ENCODE measurements at places on chromosomes 1 and 21.
A peak's percentile ranks its signal among the peaks of the same experiment; 100 is the strongest.

DNA sequence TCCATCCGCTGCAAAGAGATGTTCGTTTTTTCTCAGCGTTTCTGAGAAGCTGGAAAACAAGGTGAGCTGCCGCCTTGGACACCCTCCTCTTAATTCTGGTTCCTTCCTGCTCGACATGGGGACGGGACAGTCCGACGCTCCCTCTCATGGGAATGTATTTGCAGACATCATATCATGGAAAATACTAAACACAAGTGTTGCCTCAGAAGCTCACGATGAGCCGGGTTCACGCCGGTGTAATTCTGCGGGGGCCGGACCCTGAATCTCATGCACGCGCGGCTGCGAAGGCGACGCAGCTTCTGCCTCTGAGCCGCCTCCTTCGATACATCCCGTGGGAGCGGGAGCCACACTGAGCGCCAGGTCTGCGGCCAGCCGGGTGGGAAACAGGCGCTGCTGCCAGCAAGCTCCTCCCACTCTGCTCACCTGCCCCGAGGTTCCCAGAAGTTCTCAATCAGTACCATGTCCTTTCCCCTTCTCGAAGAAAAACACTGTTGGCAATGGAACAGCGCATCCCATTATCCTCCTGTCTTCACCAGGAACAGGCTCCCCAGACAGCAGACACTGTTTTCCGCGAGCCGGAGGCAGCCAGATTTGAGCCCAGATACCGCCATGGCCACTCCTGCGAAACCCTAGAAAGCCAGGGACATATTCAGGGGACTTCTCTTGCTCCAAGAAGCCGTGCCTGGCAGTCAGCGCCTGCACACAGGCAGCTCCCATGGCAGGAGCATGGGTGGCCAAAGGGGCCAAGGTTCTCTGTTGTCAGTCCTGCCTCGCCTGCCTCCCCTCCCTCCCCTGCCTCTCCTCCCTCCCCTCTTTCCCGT lies 98.0 kb downstream of the WDR4 start:
- no peak for DNase-seq

DNA sequence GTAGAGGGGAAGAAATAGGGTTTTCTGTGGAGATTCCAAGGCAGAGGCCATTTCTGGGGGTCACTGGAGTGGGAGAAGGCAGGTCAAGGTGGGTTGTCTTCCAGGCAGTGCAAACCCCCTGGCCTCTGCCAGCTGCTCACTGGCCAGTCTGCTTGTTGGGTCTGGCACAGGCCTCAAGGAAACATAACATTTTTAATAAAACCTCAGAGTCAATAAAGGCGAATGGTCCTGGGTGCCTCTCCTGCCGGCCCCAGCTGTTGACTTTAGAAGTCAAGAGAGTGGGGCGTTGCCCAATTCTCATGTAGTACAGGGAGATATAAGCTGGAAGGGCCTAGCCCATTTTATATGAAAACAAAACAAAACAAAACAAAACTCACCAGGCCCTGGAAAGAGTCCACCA lies 36.6 kb downstream of the RUNX3 start:
- DNase-seq = no peak

DNA sequence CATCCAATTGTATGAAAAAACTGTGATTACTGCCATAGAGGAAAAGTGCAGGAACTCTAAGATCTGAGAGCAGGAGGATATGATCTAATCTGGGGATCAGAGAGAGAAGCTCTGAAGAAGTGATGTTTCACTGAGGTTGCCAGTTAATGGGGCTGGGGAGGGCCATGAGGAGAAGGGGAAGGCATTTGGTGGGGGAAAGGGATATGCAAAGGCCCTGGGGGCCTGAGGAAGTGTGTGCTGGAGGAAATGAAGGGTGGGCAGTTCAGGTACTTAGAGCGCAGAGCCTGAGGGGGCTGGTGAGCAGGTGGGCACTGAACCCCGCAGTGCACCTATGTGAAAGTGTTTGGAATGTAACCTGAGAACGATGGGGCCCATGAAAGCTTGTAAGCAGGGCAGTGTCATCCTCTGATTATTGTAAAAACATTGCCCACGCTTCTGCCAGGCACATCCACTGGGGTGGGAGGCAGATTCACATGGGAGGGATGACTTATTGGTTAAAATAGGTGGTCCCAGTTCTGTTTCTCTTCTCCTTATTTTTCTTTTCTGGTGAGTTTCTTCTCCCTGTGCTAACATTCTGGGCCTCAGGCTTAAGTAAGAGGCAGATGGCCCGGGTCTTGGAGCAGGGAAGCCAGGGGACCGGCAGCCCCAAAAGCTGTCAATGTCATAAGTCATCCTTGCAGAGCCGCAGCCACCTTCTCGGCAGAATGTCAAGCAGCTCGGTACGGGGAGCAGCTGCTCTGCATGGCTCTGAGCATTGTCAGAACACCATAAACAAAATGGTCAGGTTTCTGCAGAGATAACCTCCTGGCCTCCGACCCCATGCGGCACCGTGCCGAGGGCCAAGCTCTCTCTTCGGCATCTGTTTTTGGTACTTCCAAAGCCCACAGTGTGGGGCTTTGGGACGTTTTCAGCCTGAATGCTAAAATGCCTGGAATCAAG lies 492.0 kb upstream of the VAMP3 start:
- DNase-seq = no peak

GRCh38 chr1:211381481-211382181 lies 55.0 kb downstream of the TRAF5 start:
- DNase-seq = no peak

GRCh38 chr1:193677874-193678273 lies 491.5 kb upstream of the B3GALT2 start:
- no peak for DNase-seq

DNA sequence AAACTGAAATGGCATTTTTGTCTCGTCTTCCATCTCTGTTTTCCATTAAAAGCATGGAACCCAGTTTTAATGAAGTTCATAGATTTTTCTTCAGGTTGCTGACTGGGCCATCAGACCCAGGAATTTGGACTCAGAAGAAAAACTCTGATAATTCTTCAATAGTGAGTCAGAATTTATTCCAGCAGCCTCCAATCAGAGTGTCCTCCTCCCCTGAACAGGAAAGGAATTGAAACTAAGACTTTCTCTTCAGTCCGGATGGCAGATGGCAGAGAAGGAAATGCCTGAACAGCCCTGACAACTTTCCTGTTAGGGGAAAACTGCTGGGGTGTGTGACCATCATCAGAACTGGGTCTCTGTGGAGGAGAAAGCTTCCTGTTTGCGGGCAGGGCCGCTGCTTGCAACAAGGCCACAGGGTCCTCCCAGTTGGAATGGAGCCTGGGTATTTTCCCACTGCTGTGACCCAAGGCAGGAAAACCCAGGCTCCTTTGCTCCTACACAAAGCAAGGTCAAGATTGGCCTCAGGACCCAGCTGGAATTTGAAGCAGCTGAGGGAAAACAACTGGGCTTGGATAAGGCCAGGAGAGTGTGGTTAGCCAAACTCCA lies 20.7 kb downstream of the CD34 start:
- DNase-seq = peak; percentile 86

DNA sequence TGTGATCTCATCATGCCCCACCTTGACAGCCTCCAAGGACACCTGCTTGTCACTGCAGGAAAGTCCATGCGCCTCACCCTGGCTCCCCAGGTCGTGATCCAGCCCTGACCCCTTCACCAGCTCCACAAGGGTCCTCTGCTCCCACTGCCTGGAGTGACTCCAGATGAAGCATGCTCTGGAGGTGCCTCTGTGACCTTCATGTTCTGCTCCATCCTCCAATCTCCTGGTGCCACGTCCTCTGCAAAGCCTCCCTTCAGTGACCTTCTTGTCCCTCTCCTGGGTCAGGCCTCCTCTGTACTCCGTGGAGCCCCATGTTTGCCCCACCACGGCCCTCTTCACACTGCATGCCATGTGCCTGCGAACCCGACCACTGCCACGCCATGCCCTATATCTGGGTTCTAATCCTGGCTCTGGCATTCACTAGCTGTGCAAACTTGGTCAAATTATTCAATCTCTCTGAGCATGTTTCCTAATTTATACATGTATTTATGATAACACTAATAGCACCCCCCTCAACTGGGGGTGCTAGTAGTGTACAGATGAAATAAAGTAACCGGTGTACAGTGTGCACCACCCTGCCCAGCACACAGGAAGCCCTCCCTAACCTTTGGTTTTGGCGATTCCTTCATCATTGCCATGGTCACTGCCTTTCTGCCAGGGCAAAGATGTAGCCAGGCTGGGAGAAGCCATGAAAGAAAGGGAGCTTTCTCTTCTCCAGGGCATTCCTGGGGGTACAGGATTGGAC lies 77.4 kb downstream of the STUM start:
- DNase-seq = no peak

DNA sequence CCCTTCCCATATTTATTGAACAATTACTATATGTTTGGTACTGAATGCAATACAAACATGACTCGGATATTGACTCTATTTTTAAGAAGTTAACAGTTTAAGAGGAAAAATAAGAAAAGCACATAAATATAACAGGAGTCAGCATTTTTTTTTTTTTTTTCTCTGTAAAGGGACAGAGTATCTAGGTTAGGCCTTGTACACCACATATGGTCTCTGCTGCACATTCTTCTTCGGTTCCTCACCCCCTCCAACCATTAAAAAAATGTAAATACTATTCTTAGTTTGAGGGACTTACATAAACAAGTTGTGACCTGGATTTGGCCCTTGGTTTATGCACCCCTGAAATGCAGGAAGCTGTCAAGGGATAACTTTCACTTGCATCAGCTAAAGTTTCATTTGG lies 40.4 kb downstream of the PHC2 start:
- peak; percentile 88 for DNase-seq

DNA sequence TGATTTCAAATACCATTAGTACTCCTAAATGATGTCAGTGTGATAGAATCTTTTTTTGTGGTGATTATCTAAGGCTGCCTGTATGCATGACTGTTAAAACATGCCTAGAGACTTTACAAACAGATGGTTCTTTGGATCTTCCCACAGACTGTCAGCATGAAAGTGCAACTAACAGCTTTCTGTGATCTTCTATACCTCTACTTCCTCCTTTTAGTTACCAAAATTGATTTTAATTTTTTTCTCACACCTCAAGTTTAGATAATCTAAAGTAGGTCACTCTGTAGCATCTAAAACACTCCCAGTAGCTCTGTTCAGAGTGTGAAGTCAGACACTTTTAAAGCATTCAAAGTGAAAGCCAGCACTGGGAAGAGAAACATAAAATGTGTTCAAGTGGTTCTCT lies 534.5 kb downstream of the PTPRC start:
- DNase-seq = peak; percentile 18

DNA sequence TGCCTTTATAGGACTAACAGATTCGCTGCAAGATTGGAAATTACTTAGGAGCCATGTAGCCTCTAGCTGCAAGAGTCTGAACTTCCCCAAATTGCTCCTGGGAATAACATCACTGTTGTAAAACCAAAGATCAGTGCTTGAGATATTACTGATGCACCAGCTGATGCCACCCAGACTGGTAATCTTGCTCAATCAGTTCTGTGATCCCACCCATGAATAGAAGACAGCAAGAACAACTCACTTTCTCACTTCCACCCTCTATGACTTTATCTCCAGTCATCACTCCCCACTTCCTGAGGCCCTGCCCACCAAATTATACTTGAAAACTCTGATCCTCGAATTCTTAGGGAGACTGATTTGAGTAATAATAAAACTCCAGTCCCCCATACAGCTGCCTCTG lies 1011.1 kb downstream of the PLA2G4A start:
- no peak for DNase-seq

Data from fibroblast of skin of right quadriceps (primary cell).